ENCODE measurements at places on chromosomes 1 and 21.

DNA sequence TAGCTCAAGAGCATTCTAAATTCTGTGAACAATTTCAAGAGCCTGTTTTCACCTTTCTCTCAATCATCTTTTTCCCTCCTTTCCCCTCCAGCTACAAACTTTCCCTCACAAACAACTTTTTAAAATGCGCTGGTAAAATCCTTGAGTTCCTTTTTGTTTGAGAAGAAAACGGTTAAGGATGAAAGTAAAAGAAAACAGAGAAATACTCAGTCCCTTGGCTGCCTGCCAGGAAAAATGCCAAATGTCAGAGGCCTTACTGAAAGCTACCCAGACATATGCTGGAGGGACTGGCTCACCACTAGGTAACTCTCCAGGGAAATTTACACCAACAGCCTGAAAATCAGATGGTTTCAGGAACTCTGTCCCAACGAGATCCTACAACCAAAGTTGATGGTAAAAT lies 11.0 kb upstream of the SERBP1 start:
- DNase-seq: peak; percentile 55

DNA sequence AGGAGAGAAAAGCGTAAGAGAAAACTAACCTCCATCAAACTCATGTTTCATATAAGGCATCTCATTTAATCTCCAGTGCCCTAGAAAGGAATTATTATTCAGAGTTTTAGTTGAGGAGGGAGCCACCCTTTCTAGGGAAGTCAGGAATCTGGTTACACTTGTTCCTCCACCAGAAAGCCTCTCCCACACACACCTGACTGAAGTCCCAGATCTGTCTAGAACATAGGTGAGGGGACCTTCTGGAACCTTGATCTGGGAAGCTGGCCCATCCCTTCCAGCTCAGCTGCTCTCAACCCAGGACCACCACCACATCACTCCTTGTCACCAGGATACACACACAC lies 1.9 kb upstream of the DENND2D start:
- no peak for DNase-seq

DNA sequence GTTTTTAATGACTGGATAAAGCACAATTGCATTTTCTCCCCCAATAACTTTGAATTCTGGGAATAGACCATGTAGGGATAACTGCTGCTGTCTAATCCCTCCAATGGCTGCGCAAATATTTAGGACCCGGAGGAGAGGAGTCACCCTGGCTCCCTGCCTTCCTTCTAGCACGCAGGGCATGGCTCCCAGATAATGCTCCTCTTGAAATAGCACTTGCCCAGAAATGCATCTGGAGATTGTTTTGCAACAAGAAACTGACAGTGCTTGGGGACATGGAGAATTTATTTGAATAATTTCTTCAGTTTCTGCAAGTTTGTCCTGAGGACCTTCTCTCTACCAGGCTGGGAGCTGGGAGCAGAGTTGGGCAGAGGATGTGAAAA lies 83.5 kb downstream of the MAN1C1 start:
- DNase-seq: no peak

DNA sequence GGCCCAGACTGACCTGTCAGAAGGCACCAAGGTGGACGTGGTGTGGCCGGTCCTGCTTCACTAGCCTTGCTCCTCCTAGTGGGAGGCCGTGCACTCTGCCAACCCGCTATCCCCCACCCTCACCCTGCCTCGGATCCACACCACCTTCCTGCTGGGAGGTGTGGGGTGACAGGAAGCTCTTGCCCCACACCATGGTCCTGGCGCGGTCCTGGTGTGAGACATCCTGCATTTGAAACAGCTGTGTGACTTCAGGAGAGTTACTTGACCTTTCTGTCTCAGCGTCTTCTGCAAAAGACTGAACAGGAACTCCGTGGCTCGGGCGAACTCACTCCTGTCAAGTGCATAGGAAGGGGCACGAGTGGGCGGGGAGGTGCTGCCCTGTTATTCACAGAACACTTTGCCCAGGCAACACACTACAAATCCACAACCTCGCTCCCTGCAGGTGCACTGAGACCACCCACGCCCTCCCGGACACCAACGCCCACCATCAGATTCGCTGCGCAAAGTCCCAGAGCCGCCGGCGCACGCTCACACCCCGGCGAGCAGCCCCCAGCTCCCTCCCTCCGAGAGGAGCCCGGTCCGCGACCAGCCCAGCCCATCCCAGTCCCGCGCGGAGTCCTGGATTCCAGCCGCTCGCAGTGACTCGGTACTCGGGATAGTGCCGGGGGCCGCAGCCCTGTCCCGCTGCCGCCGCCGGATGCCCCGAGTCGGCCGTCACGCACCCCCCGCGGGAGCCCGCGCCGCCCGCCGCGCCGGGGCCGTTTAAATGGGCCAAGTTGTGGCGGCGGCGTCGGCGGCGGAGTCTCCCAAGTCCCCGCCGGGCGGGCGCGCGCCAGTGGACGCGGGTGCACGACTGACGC lies at the start of gene SAMD11:
TSS of gene SAMD11 (plus strand) at position 793 of the 860 bp plus-strand sequence. CDS start 509 bp downstream, outside the sequence.
- peak; percentile 94 for DNase-seq

DNA sequence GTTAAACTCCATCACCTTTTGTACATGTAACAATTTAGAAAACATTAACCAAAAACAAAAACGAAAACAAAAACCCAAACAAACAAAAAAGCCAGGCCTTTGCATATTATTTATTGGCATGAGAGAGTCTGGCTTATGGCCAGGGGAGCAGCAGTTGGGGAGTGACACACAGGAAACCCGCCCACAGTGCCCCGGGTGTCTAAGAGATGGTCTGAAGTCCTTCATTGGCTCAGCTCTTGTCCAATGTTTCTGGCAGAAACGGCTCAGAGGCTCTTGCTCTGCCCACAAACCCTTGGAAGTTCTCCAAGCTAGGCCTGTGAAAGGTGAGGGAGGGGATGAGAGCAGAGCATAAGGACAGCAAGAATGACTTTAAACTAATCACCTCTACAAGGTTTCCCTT lies 131.5 kb downstream of the CNIH3 start:
- DNase-seq: peak; percentile 77

- DNase-seq: no peak
Observed at GRCh38 chr1:150479370-150479769, 7.8 kb upstream of the TARS2 start.

Data from Daoy (cell line).